ENCODE measurements at places on chromosomes 4 and X.
A peak's percentile ranks its signal among the peaks of the same experiment; 100 is the strongest.

DNA sequence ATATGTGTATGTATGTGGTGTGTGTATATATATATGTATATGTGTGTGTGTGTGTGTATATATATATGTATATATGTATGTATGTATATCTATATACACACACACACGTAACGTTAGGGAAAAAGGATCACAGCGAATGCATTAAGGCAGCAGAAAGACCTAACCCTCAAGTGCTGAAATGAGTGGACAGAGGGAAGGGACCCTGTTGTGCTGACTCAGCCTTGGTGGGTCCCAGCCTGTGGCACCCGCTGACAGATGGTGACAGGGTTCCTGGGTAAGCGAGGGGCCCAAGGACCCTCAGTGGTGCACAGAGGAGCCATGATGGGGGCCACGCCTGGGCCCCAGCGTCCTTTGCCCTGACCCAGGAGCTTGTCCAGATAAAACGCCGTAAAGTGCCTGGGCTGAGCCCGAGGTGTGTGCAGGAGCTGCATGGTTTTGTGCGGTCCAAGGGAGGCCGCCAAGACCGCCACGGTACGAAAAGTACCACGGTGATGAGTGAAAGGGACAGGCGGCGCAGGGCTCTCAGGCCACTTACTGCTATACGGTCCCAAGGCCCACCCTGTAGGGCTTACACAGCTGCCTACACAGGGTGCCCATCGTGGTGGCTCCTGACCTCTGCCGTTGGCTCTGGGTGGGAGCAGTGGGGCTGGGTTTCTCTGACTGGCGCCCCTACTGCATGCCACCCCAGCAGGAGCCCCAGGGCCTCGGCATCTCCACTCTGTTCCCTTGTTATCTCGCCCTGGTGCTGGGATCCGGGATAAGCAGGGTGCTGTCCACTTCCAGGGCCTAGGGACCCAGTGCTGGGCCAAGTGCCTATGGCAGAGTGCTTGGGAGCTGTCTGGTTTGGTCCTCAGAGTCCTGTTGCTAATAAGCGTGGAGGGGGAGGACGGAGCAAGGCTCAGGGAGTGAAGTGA lies 10.0 kb downstream of the SH3BP2 start:
- DNase-seq: no peak

- no peak for DNase-seq
These were observed 10.8 kb downstream of the CLCN4 start for GRCh38 chrX:10167573-10167972.

DNA sequence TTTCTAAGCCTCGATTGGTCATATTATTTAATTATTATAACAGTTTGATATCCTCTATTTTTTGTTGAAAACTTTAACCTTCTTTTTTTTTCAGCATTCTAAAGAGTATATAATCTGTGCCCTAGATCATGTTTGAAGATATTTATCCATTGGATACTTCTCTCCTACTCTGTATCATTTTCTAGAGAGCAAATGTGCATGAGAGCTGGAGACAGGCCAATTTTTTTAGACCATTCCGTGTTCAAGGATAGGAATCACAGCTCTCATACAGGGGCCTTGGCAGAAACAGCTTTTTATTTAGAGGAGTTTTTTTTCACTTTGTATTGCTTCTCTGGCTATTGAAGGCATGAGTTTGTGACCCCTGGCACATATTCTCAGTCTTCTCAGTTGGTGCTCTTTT lies 57.7 kb upstream of the TBC1D14 start:
- no peak for DNase-seq

- DNase-seq: peak; percentile 14
These were observed 26.0 kb downstream of the ADH4 start for GRCh38 chr4:99117876-99118693.

DNA sequence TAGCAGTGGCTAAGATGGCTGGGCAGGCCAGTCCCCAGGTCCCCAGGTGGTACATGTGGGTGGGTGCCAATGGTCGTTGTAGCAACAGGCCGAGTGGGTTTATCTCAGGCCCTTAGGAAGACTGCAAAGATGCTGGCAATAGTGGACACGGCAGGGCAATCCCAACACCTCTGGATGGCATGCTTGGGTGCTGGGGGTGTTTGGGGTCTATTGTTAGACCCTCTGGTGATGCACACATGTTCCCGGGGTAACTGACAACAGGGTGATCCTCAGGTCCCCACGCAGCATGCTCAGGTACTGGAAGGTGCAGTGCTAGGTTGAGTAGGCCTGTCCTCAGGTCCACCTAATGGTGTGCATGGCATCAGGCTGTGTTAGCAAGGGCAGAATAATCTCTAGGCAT lies 267.5 kb downstream of the ANKRD50 start:
- no peak for DNase-seq

GRCh38 chr4:3231471-3231870 lies 17.5 kb upstream of the MSANTD1 start:
- DNase-seq: no peak

DNA sequence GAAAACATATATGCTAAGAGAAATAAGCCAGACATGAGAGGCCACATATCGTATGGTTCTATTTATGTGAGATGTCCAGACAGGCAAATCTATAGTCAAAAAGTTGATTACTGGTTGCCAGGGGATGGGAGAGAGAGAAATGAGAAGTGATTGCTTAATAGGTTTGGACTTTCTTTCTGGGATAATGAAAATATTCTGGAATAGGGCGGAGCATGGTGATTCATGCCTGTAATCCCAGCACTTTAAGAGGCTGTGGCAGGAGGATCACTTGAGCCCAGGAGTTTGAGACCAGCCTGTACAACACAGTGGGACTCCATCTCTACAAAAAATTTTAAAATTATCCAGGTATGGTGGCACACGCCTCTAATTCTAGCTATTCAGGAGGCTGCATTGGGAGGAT lies 22.4 kb downstream of the RBM47 start:
- DNase-seq: peak; percentile 49

GRCh38 chrX:17668929-17669328 lies 68.4 kb upstream of the SCML1 start:
- DNase-seq: no peak

- DNase-seq: no peak
These were observed 106.7 kb downstream of the GPM6A start for GRCh38 chr4:175705407-175705806.

DNA sequence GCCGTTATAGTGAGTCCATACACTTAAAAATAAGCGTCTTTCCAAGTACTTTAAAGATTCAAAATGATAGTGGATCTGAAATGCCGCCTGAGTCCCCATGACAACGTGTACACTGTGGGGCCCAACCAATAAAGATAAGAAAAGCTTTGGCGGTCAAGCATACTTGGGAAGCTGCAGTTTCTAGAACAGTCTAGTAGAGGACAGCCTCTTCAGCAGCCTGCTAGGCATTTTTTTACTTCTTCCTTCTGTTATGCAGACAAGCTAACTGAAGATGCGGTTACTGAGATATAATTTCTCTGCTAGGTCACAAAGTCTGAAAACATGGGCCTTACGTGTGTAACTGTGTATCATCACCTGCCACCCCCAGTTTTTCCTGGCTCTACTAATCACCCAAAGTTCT lies 402 bp upstream of the UPRT start:
- DNase-seq: peak; percentile 33

DNA sequence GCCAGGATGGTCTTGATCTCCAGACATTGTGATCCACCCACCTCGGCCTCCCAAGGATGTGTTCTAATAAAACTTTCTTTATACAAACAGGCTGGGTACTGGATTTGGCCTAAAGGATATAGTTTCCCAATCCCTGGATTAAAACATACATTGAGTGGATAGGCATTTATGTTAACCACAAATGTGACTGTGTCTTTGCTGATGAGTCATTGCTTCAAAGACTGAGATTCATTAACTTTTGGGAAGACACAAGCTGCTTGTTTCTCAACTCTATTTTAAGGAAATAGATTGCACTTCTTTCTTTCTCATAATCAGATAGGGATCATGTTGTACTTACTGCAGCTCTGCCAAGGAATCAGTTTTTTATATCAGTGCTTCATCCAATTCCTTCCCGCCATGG lies 131.3 kb upstream of the AGA start:
- DNase-seq: peak; percentile 94

DNA sequence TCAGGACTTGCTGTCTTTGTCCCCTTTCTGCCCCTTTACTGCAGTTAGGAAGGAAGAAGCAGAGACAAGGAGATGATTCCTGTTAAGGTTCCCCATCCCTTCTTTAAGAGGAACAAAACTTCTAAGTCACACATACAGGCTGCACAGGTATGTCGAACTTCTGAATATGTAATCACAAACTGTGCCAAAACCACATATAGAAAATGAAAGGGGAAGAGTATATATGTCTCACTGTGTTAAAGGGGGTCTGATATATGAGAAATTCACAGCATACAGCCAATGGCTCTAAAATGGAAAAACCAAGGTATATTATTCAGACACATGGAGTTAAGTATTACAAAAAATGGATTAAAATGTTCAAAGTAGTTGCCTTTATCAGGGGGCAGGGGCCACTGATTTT lies 11.7 kb downstream of the CFAP97 start:
- DNase-seq: no peak
